Pancreas (tissue), 10 donors: ENCODE measurements at places on chromosomes 6 and 20. TPM values are rescaled to one million over a fixed set of nuclear protein-coding genes. Genes with fewer than 3 reads are reported as not detected.
A peak's percentile ranks its signal among the peaks of the same experiment; 100 is the strongest.

- no peak overlapping the region for H3K4me3 ChIP-seq
- no peaks in the 10 kb centered on the region for H3K27me3 ChIP-seq
- no peak overlapping the region for H3K27ac ChIP-seq
- no peaks in the 10 kb centered on the region for H3K4me1 ChIP-seq
- H3K36me3 ChIP-seq, result no peaks in the 10 kb centered on the region
Measured at GRCh38 chr6:83958241-83958685, 75.3 kb upstream of the MRAP2 start.

DNA sequence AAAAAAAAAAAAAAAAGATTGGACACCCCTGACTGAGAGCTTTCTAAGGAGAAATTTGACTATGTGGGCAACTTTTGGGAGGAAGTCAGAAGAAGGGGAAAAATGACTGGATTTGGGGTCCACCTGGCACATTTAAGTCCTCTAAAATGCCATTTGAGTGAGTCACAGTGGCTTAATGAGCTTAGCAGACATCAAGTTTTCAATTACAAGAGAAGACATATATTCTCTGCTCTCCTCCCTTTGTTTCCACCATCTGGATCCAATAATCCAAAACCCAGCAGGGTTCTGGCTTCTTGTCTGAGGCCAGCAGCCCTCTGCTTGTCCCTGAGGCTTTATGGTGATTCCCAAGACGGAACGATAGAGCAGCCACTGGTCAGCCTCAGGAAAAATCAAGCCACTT, 6.9 kb downstream of the PI3 start:
- H3K4me3 ChIP-seq, result no peak overlapping the region
- no peak overlapping the region for H3K27ac ChIP-seq
- no peaks in the 10 kb centered on the region for H3K27me3 ChIP-seq

DNA sequence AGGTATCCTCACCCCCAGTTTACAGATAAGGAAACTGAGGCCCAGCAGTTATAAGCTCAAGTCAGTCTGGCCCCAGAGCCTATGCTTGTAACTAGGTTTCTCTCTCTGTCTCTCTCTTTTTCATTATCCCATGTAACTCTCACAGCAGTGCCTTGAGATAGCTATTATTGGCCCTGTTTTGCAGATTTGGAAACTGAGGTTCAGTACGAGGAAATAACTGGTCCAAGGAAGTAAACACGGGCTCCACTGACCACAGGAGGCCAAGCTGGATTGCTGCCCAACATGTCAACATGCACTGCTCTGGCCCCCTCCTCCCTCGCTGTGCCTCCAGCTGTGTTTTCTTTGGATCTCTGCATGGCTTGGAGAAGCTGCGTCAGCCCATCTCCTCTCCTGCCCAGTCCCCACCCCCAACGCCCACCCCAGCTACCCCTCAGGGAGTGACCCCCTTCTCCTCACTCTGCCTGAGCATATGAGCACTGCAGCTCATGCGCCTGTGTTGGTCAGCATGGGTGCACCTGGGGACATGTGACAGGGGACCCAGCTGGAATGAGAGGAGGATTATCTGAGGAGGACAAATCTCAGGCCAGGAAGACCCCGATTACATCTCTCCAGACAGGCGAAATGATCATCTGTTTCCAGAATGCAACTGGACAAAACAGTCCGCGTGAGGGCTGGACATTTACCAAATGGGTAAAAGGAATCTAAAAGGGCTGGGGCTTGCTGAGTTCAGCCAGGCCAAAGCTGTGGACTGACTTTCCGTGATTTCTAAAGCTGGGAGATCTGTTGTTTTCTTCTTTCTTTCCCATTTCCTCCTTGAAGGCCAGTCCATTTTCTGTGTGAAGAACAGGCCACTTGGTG, 7.8 kb upstream of the PLTP start:
- no peak overlapping the region for H3K4me3 ChIP-seq
- no peak overlapping the region for H3K27ac ChIP-seq
- peak; percentile 36 for DNase-seq
- H3K36me3 ChIP-seq, result no peaks in the 10 kb centered on the region

DNA sequence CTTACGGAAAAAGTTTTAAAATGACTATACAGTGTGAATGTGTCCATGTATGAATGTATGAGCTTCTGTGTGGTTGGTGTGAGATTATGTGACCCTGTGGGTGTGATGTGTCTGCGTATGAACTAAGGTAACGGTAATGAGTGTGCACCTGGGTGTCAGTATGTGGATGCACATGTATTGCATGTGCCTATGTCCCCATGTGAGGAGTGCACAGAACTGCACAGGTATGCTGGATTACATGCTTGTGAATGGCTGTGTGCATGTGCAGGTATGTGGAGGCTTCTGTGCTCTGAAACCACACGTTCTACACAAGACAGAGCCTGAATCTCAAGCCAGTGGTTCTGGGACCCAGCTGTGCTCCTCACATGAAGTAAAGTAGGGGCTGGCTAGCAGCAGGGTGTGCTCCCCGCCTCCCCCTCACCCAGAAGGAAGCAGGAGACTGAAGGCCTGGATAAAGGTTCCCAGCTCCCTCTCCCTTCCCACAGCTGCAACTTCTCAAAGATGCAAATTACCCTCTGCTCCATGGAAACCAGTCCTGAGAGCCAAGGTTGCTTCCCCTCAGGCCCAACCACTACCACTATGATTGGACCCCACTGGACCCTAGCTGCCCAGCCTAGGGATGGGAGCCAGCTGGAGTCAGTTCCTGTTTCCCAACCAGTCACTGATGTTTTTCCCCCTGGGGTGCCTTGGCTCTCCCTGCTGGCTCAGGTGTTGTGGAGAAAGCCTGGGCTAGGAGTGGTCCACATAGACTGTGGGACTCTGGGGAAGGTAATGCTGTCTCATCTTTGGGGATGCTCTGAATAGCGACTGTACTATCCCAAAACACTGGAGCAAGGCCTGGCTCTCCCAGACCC, 24.8 kb upstream of the SPDEF start:
- H3K36me3 ChIP-seq, result no peaks in the 10 kb centered on the region
- no peaks in the 10 kb centered on the region for H3K4me1 ChIP-seq
- H3K4me3 ChIP-seq, result no peak overlapping the region
- H3K27ac ChIP-seq, result no peak overlapping the region
- no peak for DNase-seq
- no peaks in the 10 kb centered on the region for H3K27me3 ChIP-seq

DNA sequence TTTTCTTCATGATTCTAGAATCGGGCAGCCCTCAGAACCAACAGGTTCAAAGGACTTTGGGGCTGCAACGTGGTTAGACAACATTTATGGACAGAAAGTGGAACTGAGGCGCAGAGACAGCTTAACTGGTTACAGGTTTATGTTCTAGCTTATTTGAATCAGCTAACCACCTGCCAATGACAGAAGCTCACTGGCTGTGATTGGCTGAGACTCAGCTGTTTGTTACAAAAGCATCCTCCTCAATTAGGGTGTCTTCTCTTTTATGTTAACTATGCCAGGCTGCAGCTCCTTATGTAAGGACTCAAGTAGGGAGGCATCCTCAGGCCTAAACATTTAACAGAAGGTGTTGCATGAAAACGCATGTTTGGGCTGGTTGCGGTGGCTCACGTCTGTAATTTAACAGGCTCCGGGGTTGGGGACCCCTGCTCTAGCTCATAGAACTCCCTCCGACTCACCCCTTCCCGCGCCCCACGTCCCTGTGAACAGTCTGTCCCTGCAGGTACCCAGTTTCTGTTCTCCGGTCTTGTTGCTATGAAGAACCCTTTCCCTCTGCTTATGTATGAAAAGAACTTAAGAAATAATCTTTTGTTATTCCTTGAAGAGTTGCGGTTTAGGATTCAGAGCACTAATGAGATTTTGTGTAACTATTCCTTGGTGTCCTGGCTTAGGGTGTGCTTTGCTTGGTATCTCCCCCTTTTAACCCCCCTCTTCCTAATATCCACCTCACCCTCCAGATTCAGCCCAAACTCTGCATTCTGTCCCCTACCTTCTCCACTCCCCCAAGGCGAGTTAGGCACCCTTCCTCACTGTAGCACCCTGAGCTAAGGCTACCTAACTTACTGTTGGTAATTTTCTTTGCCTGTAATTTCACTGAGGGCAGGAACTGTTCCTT, 1.2 kb upstream of the TMEM181 start:
- H3K4me1 ChIP-seq, result peaks cover 35% of the 10 kb centered on the region
- no peaks in the 10 kb centered on the region for H3K36me3 ChIP-seq
- H3K4me3 ChIP-seq, result no peak overlapping the region
- H3K27ac ChIP-seq, result no peak overlapping the region
- no peak for DNase-seq
- H3K27me3 ChIP-seq, result no peaks in the 10 kb centered on the region

- DNase-seq, result no peak
- H3K27ac ChIP-seq, result no peak overlapping the region
- H3K36me3 ChIP-seq, result no peaks in the 10 kb centered on the region
Measured at GRCh38 chr6:159902620-159903019, 11.8 kb downstream of the MAS1 start.

DNA sequence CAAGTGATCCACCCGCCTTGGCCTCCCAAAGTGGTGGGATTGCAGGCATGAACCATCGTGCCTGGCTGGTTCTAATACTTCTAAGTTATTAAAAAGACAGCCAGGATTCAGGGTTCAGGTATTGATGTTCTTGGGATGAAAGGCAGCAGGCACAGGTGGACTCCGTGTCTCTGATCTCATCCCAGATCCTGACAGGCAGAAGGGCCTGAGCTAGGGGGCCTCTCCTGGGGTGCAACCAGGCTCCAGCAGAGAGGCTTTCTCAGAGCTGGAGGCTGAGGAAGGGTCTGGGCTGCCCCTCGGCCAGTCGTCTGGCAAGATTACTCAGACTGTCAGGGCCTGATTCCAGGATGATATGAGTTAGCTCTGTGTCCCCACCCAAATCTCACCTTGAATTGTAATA, 106.3 kb downstream of the SCML4 start:
- H3K27me3 ChIP-seq, result no peaks in the 10 kb centered on the region
- H3K4me1 ChIP-seq, result no peaks in the 10 kb centered on the region
- H3K36me3 ChIP-seq, result no peaks in the 10 kb centered on the region
- no peak overlapping the region for H3K27ac ChIP-seq
- DNase-seq, result no peak

DNA sequence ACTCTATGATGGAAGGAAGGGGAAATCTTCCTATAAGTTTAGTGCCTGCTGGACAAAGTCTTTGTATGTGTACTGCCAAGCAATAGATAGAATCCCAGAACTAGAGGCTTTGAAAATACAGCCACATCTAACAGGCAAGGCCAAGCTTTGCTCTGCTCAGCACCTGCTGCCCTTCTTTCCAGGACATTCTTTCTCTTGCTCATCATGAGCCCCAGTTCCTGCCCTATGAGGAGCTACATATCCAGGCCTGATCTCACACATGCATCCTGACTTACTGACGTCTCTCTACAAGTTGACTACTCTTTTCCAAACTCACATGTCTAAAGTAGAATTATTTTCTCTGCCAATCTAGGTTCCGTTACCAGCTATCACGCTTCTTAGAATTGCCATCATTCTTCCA, 64.5 kb upstream of the ENPP5 start:
- H3K4me3 ChIP-seq, result no peak overlapping the region
- H3K27ac ChIP-seq, result no peak overlapping the region
- H3K36me3 ChIP-seq, result no peaks in the 10 kb centered on the region
- H3K27me3 ChIP-seq, result no peaks in the 10 kb centered on the region

PRRT1 gene
- polyA plus RNA-seq, result 5.8 TPM

BPIFB4 gene
- polyA plus RNA-seq, result not detected

ZSCAN23 gene
- 0.42 TPM for polyA plus RNA-seq
